ENCODE measurements at places on chromosomes 1 and 21. TPM values are rescaled to one million over a fixed set of nuclear protein-coding genes. Genes with fewer than 3 reads are reported as not detected.
A peak's percentile ranks its signal among the peaks of the same experiment; 100 is the strongest.

The OLIG2 gene
- total RNA-seq, result not detected

- DNase-seq, result no peak
Measured at GRCh38 chr1:203265541-203265940, 36.1 kb upstream of the CHIT1 start.

DNA sequence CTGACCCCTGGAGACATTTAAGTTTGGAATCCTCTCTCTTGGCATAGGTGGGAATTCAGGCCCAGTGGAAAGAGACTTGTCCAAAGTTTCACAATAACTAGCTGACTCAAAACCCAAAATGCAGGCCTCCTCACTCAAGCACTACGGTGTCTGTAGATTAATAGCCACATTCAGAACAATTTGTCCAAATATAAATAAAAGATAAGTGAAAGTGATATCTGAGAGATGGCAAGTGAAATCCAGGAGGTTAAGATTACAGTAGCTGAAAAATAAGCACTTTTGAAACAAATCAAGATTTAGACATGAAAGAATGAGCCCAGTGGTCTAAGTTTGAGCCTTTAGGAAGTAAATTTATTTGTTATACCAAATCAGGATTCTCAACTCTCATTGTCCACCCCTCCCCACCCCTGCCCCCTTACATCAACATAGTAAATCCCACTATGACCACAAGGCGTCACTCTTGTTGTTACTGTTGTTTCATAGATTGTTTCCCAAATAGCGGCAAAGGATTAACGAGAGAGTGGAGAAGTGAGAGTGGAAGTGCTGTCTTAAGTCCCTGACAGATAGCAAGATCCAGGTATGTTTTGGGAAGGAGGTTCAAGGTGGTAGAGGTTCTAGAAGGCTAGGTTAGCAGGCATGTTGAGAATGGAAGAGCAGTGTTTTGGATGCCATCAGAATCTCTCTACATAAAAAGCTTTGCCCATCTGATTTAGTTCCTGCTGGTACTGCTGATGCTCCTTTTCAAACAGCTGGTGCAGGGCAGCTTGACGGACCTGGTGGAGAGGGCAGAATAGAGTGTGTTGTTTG, 7.1 kb upstream of the TPM3 start:
- peak; percentile 61 for DNase-seq

GRCh38 chr1:169877800-169878491, 15.8 kb downstream of the SCYL3 start:
- no peak for DNase-seq

- no peak for DNase-seq
Measured at GRCh38 chr1:87084244-87084836, 169.9 kb downstream of the HS2ST1 start.

Data from heart right ventricle (tissue), 16 donors.